ENCODE measurements at places on chromosomes 1 and 21.

- DNase-seq = no peak
Observed at GRCh38 chr1:180181048-180181447, 26.4 kb downstream of the QSOX1 start.

DNA sequence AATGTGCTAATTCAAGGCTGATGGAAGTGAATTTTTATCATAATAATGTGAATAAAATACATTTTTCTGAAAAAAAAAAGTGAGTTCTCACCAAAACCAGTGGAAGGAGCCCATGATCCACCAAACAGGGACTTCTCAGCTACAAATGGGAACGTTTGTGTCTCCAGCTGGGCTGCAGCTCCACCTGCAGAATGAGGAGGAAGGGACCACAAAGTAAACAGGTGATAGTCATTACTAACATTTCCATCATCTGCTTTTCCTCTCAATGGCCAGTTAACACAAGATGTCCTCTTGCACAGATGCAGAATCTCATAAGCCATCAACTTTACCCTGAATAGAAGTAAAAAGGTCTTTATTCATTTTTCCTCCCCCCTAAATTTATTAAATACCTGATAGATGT, 246.2 kb downstream of the MRPL39 start:
- DNase-seq = no peak

- DNase-seq = peak; percentile 71
Observed at GRCh38 chr1:204445860-204446412, 34.3 kb upstream of the PPP1R15B start.

DNA sequence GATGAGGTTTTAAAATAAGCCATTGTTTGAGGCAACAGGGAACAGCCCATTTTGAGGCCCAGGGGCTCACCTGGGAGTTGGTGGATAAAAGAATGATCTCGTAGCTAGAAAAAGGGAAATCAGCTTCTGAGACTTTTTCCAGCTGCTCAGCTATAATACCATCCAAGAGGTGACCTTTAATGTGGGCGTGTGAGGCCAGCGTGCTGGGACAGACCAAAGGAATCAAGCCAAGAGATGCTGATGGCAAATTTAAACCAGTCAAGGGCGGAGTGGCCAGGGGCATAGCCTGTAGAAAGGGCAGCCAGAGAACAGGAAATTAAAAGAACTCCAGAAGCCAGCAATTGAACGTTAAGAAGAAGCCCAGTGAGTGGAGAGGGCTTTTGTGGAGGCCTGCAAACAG, 132.6 kb downstream of the IER5 start:
- no peak for DNase-seq

DNA sequence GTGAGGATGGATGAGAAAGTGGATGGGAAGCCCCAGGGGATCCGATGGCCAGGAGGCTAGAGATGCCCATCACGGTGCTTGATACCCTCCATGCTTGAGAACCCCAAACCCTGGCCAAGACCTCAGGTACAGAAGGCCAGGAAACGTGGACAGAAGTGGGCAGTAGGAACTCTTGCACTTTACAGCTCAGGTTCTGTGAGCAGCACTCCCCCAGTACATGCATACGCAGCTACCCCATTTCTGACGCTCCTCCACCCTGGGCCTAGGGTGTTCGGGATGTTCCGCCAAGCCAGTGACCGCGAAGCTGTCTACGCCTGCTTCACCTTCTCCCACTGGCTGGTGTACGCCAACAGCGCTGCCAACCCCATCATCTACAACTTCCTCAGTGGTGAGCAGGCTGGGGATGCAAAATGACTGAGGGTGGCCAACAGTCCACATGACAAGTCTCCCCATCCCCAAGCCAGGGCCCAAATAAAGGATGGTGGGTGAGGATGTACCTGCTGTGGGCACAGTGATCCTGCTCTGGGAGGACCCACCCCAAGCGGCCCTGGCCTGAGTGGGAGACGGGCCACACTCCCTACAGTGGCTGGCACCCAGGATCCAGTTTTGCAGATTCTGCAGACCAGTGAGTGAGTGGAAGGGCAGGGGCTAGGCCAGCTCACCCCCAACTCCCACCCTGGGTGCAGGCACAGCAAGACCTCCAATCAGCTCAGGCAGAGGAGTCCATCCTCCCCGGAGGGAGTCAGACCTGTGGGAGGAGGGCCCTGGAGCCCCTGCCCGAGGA, 7.4 kb downstream of the HCRTR1 start:
- DNase-seq = peak; percentile 21

DNA sequence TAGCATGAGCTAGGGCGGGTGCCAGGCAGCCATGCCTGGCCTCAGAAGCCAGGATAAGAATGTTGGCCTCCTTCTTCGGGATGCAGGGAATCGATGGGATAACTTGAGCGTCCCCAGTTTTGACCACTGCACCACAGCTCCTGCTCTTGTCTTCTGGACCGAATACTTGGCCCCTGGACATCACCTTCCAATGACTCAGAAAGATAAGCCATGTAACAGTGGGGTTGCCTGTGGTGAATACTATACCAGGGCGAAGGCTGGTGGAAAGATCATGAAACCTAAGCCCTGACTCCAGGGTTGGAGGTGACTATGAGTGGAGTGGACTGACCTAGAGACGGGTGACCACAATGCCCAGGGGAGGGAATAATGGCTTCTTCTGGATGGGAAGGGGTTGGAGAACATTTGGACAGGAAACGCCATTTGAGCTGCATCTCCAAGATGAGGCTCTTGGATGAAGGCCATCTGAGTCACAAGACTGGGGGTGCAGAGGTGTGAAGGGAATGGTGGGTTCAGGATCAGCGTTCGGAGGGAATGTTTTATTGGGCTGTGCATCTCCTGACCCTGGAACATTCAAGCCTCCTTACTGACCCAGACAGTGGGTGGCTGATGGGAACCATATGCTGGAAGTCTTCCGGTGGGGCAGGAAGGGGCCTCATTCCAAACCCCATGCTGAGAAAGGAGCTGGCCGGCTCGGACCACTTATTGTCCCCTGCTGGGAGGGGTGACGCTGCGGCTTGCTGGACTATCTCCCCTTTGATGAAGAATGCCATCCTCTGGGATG, 18.5 kb upstream of the KCNE2 start:
- DNase-seq = no peak

DNA sequence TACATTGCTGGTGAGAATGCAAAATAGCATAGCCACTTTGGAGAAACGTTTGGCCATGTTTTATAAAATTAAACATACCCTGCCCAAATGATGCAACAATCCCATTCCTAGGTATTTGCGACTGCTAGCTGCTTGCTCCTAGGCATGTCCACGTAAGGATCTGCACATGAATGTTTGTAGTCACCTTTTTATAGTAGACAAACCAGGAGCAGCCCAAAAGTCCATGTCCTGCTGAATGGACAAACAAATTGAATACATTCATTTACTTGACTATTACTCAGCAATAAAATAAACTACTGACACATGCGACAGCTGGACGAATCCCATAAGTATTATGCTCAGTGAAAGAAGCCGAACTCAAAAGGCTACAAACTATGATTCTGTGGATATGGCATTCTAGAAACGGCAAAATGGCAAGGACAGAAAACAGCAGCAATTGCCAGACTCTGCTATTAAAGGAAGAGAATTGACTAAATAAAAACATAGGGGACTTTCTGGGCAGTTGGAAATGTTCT, 161.9 kb upstream of the GALNT2 start:
- DNase-seq = no peak

DNA sequence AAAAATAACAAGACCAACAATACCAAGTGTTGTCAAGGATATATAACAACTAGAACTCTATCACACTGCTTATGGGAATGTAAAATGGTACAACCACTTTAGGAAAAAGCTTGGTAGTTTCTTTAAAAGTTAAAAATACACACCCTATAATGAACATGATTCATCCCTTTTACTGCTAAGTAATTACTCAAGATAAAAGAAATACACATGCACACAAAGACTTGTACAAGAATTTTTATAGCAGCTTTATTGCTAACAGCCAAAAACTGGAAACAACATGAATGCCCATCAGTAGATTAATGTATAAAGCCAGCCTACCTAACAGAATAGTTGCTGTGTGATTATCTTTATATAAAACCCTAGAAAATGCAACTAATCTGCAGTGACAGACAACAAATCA, 10.5 kb upstream of the ZNF644 start:
- DNase-seq = no peak

GRCh38 chr1:190583862-190584261, 106.2 kb upstream of the BRINP3 start:
- DNase-seq = no peak

GRCh38 chr21:43778469-43779335, 2.6 kb upstream of the CSTB start:
- no peak for DNase-seq

DNA sequence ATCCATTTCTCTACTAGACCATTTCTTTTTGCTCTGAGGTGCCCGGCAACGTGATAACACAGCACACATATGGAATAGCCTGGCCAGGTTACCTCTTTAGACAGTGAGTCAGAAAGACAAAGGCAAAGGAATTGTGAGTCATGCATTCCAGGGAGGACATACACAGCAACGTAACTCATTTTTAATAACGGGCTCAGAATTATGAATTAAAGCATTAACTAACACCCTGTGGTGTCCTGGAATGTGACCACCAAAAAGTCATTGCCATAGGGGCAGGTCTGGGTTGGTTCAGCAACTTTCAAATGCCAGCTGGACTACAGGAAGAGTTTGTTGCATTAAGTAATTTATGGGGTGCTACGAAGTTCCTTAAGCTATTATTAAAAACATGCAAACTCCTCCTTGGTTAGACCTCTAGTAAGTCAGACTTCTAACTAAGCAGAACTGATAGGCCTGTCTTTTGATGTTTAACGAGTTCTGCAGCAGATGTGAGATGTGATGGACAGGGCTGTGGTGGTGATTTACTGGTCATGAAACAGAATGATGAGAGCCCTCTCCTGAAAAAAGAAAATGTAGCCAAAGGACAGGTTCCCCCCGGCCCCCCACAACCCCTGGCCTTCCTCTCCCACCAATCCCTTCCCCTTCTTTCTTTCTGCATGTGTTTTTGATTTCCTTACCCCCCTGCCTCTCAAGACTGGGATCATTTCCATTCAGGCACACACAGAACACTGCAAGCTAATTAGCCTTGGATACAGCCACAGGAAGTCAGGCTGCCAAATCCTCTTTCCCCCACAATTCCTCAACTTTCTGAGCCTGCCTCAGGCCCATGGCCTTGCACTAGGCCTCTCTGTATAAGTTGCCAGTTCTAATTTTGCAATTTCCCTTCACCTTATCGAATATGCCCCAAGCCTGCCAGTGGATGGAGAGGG, 88.9 kb upstream of the HAO2 start:
- DNase-seq = no peak

- DNase-seq = no peak
Observed at GRCh38 chr1:191969290-191969689, 189.0 kb upstream of the RGS18 start.

GRCh38 chr1:74199504-74199903, 1.5 kb downstream of the FPGT start:
- DNase-seq = no peak

DNA sequence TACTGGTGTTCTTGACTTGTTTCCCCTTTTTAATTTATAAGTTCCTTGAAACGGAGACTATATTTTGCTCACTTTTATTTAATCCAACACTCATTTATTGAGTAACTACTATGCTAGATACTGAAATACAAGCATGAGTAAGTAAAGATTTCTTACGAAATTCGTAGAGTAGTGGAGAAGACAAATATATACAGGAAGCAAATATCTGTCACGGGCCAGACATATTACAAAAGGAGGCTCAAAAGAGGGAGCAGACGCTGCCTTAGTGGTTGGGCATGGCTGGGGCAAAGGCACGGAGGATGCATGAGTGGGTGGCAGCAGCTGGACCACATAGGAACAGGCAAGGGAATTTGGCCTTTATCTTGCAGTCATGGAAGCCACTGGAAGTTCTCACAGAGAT, 6.8 kb downstream of the NCF2 start:
- no peak for DNase-seq

- no peak for DNase-seq
Observed at GRCh38 chr1:167095368-167095767, 1.5 kb downstream of the STYXL2 start.

GRCh38 chr1:90175490-90176167, 180.7 kb downstream of the ZNF326 start:
- DNase-seq = no peak

- no peak for DNase-seq
Observed at GRCh38 chr1:244346972-244347618, 104.6 kb downstream of the ADSS2 start.

DNA sequence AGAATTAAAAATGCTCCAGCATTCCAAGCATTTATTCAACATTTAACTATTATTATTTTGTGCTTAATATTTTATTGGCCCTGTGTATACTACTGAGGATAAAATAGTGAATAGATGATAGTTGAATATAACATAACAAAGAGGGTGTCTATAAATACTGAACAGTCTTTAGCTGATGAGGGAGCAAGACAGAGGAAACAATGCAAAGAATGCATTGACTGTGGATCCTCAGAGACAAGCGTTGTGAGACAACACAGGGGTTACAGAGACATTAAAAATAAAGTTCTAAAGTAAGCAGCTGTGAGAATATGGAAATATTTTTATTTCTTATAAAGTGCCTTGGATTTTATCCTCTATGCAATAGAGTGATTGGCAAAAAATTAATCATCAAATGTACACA, 1133.1 kb downstream of the PLA2G4A start:
- DNase-seq = no peak

DNA sequence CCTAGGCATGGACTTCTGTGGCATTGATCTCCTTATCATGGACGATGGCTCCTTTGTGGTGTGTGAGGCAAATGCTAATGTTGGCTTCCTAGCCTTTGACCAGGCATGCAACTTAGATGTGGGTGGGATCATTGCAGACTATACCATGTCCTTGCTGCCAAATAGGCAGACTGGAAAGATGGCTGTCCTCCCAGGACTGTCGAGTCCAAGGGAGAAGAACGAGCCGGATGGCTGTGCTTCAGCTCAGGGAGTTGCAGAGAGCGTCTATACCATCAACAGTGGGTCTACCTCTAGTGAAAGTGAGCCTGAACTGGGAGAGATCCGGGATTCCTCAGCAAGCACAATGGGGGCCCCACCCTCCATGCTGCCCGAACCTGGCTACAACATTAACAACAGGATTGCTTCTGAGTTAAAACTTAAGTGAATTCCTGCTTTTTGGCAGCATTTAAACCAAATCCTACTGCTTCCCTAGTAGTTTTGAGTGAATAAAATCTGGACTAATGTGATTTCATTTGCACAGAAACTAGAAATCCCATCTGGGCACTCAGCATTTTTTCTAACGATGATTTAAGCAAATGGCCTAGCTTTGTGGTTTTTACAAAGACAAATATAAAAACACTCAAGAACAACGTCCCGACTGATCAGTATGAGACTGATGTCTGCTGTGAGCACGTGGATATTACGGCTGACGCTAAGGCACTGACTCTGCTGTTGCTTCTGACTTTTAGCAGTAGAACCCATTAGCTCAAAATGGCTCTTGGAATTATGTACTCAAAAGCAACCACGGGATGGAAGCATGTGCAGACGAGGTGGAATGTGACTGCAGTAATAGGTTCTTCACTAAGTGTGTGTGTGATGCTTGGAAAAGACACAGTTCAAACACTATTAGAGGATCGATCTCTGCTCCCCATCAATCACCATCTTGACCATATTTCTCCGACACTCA, 34.2 kb downstream of the RIMKLA start:
- DNase-seq = no peak

DNA sequence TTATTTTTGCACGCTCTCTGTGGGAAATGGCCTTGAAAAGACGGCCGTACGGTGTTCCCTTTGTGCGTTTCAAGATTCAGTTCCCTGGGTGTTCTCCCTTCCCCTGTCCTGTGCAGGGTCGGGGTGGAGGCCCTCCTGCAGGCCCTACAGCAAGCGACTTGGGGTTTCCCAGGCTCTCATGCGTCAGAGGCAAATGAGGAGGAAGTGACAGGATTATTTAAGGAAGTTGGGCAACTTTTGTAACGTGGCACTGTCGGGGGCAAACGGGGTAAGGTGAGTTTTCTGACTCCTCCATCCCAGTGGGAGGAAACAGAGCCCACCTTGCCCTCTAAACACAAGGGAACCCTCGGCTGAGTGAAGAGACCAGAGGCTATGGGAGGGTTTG, 16.1 kb upstream of the AJAP1 start:
- DNase-seq = no peak
